ENCODE measurements at places on chromosomes 5 and 9. TPM values are rescaled to one million over a fixed set of nuclear protein-coding genes. Genes with fewer than 3 reads are reported as not detected.

- no peak for DNase-seq
These were observed 14.7 kb upstream of the SLC9A3 start for GRCh38 chr5:538801-539468.

- DNase-seq: peak; percentile 90
These were observed at the start of gene KDM3B for GRCh38 chr5:138352071-138352721. KDM3B (plus strand) TSS chr5:138352685; CDS start chr5:138352796, 111 bp downstream.

- no peak for DNase-seq
These were observed 333.5 kb downstream of the DEPDC1B start for GRCh38 chr5:60366489-60366888.

GRCh38 chr5:136006164-136006563, 22.6 kb upstream of the TGFBI start:
- DNase-seq: no peak

Gene FBP1
- 0.31 TPM for total RNA-seq

Gene PCDHAC1
- total RNA-seq: not detected

Gene GPRIN1
- 2.5 TPM for total RNA-seq
